Left lung (tissue), 14 donors: ENCODE measurements at places on chromosomes 1 and 21. TPM values are rescaled to one million over a fixed set of nuclear protein-coding genes. Genes with fewer than 3 reads are reported as not detected.

The GNAT2 gene
- total RNA-seq = not detected

The TPTE gene
- total RNA-seq = not detected

The FNDC10 gene
- 12.2 TPM for total RNA-seq

- DNase-seq = no peak
- H3K4me1 ChIP-seq = no peaks in the 10 kb centered on the region
- no peak overlapping the region for H3K4me3 ChIP-seq
- H3K36me3 ChIP-seq = no peaks in the 10 kb centered on the region
These were observed 3.4 kb downstream of the TNFRSF25 start for GRCh38 chr1:6462412-6463119.

GRCh38 chr1:2312515-2313301 lies 78.6 kb downstream of the MORN1 start:
- no peaks in the 10 kb centered on the region for H3K36me3 ChIP-seq
- no peak for DNase-seq
- H3K27ac ChIP-seq = peak overlapping the region; percentile 86

- no peak for DNase-seq
- no peaks in the 10 kb centered on the region for H3K27me3 ChIP-seq
- no peak overlapping the region for H3K4me3 ChIP-seq
- H3K4me1 ChIP-seq = no peaks in the 10 kb centered on the region
- no peaks in the 10 kb centered on the region for H3K36me3 ChIP-seq
These were observed 285.6 kb upstream of the ST6GALNAC5 start for GRCh38 chr1:76581712-76582111.

GRCh38 chr1:115826628-115827027 lies 14.3 kb downstream of the NHLH2 start:
- H3K4me1 ChIP-seq = no peaks in the 10 kb centered on the region
- peaks cover 47% of the 10 kb centered on the region for H3K27me3 ChIP-seq

- no peak for DNase-seq
- H3K4me3 ChIP-seq = no peak overlapping the region
- H3K27me3 ChIP-seq = no peaks in the 10 kb centered on the region
- H3K36me3 ChIP-seq = no peaks in the 10 kb centered on the region
These were observed 221.7 kb downstream of the COL11A1 start for GRCh38 chr1:102886638-102887037.
